ENCODE measurements at places on chromosomes 7 and 10.

DNA sequence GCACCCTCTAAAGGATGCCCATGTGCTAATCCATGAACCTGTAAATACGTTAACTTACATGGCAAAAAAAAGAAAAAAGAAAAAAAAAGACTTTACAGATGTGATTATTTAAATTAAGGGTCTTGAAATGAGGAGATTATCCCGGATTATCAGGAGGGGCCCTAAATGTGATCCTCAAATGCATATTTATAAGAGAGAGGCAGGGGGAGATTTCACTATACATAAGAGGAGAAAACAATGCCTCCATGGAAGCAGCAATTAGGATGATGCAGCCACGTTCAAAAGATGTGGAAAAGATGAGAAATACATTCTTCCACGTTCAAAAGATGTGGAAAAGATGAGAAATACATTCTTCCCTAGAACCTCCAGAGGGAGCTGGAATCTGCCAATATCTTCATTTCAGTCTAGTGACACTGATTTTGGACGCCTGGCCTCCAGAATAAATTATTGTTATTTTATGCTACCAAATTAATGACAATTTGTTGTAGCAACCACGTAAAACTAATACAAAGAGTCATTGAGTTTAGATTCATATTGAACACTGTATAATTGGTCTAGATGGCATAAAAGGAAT is 328.4 kb upstream of the GNAI1 start:
- DNase-seq = no peak

DNA sequence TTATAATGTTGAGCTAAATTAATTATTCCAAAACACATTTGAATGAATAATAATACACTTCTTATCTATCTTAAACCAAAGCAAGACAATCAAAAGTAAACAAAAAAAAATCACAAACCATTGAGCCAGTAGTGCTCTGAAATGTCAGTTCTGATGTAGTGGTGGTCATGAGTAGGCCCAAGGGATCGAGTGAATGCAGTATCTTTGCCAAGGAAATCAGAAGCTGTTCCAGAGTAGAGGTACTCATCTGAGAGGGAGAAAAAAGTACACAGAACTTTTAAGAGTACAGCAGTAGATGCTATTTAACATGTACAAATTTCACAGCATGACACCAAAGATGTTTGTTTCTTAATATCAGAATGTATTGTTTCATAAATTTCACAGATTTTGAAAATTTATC is 121.5 kb downstream of the SEMA3D start:
- no peak for DNase-seq

GRCh38 chr10:17475661-17476060 is 21.3 kb upstream of the ST8SIA6 start:
- no peak for DNase-seq

DNA sequence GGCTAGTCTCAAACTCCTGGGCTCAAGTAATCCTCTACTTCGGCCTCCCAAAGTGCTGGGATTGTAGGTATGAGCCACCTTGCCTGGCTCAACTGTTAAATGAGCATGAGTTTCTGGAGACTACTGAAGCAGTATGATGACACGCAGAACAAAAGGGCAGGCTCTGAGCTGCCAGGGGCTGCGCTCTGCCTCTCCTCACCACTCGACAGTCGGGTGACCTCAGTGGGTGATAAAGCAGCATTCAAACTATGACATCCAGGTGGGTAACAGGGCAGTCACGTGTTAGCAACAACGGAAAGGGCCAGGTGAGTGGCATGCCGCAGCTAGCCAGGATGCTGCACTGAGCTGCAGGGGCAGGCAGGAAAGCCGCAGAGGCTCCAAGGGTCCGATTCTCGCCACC is 71.5 kb downstream of the CYTH3 start:
- no peak for DNase-seq

DNA sequence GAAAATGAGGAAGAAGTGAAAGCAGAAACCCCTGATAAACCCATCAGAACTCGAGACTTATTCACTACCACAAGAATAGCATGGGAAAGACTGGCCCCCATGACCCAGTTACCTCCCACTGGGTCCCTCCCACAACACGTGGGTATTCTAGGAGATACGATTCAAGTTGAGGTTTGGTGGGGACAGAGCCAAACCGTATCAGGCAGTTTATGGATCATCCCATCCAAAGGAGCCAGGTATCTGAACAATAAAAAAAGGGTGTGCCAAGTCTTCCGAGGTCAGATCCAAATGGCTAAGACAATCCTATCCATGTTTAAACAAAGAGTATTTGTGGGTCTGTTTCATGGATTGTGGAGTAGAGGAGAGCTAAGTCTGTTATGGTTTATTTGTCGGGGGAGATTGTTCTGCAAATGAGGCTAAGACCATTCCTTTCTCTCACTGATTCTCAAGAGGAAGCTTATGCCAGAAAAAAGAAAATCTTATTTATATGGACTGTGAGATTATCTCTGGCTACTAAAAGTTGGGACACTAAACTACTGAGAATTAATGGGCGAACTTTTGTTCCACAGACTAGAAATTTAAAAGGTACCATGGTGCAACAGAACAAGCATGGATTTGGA is 203.7 kb downstream of the IPMK start:
- no peak for DNase-seq

DNA sequence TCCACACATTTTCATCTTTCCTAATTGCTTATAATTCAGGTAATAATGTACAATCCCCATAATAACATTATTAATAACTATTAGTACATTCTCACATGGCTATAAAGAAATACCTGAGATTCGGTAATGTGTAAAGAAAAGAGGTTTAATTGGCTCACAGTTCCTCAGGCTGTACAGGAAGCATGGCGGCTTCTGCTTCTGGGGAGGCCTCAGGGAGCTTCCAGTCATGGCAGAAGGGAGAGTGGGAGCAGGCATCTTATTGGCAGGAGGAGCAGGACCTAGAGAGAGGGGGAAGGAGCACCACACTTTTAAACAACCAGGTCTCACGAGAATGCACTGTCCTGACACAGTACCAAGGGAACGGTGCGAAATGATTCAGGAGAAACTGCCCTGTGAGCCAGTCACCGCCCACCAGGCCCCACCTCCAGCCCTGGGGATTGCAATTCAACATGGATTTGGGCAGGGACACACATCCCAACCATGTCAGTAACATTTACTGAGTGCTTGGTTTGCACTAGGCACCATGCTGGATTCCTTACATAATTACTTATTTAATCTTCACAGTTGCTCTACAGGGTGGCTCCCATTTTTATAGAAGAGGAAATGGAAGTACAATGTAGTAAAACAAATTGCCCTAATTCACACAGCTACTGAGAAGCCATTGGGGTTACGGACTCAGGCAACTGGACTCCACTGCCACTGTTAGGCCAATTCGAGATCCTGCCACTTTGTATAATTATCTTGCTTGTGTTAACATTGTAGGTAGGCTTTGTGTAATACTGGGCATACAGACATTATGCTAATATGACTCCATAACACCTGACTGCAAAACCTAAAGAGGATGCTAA is 8.7 kb upstream of the ESYT2 start:
- DNase-seq = no peak

DNA sequence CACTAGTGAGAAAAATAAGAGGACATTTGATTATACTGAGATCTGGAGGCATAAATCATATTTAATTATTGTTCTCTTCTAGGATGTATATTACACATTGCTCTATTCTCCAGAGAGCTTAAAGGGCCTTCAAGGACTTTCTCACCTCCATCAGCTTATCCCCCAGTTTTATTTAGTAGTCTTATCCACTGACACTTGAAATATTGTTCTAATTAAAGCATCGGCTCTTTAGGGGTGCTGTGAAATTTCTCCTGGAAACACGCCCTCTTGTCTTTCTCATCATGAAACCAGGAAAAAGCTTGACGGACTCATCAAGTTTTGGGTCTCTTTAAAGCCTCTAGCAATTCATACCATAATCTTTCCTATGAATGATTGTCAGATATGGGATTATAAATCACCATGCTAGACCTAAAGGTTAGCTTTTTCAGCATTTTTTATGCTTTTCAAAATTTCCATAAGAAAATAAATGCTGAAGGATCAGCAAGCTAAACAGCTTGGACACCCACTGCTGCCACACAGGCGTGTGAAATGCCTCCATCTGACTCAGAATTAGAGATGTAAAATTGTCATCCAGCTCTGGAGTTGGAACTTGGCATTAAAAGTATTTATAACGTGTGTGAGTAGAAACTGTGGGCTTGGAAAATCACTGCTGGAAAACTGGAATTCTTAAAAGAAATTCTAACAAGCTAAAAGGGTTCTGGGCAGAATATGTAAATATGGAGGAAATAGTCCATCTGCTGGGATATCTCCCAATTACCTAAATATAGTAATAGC is 216.3 kb downstream of the CHRM2 start:
- no peak for DNase-seq

DNA sequence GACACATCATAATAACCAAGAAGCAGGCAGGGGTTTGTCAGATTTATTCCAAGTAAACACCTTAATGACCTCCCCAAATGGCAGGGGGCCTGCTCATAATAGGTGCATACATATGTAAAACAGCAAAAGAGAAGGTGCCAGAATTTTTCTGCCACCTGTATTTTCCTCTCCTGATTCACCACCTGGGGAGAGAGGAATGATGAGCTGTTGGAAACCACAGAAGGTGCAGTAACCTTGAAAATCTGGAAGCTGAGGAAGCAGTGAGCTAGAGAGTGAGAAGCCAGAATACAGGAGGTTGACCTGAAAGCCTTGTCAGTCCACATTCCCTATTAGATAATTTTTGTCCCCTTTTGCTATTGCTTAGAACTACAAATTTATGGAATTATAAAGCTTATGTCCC is 46.2 kb upstream of the PDE1C start:
- no peak for DNase-seq

DNA sequence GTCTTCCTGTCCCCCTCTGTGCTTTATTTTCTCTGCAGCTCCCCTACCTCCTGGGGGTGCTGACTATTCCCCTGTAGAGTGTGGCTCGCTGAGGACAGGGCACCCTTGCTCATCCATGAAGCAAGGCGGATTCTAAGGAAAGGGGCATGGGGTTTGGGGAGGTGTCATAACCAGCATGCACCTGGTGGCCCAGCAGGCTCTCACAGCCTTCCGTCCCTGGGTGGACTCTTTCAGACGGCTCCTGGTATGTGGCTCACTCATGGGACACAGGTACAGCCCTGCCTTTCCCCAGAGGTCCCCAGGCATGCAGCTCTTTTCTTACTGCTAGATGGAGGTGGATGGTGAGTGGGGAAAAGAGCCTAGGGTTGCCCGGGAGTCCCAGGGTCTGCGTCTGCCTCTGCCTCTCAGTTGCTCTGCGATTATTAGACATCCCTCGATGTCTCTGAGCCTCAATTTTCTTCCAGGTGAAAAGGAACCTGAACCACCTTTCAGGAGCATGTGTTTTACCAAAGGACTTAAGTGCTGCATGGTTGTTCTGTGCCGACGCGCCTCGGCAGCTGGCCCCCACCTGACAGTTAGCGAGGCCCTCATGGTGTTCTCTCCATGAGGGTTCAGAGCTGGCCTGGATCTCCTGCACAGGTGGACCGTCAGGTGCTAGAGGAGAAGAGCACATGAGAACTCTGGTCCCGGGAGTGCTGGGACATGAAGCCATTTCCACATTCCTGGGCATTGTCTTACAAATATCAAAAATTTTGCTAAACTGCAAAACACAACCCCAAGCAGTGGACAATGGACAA is 172.5 kb upstream of the SHH start:
- no peak for DNase-seq

DNA sequence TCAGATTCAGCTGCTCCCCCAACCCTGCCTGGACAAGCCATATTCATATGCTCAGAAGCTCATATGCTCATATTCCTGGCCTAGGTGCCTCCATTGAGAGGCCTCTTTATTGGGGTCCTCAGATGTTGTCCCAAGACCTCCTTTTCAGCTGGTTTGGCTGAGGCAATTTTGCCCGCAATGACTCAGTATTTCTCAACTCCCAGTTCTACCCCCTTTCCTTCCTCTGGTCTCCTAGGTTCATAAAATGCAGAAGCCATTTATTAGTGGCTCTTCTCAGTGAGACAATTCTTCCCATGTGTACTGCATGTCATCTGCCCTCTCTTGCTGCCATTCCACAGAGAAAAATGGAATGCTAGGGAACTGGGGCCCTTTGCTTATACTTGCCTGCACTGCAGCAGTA is 110.7 kb downstream of the INHBA start:
- DNase-seq = no peak
